ENCODE measurements at places on chromosomes 3 and 15. TPM values are rescaled to one million over a fixed set of nuclear protein-coding genes. Genes with fewer than 3 reads are reported as not detected.

BNC1 gene
- polyA plus RNA-seq: 0.06 TPM

TNFSF10 gene
- polyA plus RNA-seq: 51.1 TPM

GRM7 gene
- polyA plus RNA-seq: not detected

EFHB gene
- 0.47 TPM for polyA plus RNA-seq

CACNA2D3 gene
- 0.69 TPM for polyA plus RNA-seq
